ENCODE measurements at places on chromosomes 7 and 10.

- DNase-seq = no peak
Observed at GRCh38 chr7:2792856-2793487, 51.1 kb downstream of the GNA12 start.

- DNase-seq = no peak
Observed at GRCh38 chr7:55521917-55522902, 50.1 kb downstream of the VOPP1 start.

GRCh38 chr10:94858005-94858404 lies 80.5 kb upstream of the CYP2C9 start:
- no peak for DNase-seq

DNA sequence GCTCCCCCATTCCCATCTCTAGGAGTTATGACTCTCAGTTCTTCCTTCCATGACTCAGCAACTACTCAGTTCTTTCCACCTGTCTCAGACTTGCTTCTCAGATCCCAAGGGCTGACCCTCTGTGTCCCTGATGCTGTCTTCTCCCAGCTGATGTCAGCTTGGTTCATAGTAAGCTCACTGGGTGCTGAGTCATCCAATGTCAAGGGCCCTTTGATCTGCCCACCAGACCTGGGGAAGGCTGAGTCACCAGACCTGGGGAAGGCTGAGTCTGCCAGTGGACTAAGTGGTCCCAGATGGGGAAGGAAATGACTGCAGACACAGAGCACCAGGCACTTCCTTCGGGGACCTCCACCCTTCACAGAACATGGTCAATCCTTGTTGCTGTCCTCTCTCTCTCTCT lies 76.1 kb upstream of the ZEB1 start:
- DNase-seq = peak; percentile 69

GRCh38 chr7:112018305-112019030 lies 187.7 kb downstream of the DOCK4 start:
- no peak for DNase-seq

GRCh38 chr10:132539431-132539839 lies 1.8 kb downstream of the INPP5A start:
- peak; percentile 42 for DNase-seq

- no peak for DNase-seq
Observed at GRCh38 chr7:15669443-15670090, 16.9 kb downstream of the MEOX2 start.

GRCh38 chr7:85457911-85458310 lies 271.1 kb upstream of the SEMA3D start:
- no peak for DNase-seq

DNA sequence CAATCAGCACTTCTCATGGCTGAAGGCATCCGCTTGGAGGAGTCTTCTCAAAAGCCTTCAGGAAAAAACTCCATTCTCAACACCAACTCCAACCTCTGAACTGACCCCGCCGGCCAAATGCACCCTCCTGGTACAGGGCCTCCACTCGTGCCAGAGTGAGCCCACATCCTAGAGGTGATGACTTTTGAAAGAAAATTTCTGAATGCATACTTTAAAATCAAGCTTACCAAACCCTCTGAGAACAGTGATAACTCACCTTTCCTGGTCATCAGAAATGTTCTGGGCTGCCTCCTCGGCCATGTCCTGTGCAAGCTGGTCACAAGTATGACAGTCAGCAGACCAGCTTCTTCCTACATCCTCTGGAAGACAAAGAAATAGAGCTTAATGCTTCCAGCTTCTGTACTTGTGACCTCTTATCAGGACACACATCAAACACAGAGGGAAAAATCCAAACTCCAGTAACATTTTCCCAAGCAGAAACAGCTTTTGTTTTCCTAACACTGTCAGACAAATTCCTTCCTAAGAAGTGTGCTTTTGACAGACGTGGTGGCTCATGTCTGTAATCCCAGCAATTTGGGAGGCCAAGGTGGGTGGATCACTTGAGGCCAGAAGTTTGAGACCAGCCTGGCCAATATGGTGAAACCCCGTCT lies at the start of gene PKD1L1:
TSS of gene PKD1L1 (minus strand) at position 326 of the 650 bp plus-strand sequence. CDS start at position 300, 26 bp downstream.
- no peak for DNase-seq

GRCh38 chr10:101704331-101704730 lies 9.4 kb upstream of the FBXW4 start:
- no peak for DNase-seq

DNA sequence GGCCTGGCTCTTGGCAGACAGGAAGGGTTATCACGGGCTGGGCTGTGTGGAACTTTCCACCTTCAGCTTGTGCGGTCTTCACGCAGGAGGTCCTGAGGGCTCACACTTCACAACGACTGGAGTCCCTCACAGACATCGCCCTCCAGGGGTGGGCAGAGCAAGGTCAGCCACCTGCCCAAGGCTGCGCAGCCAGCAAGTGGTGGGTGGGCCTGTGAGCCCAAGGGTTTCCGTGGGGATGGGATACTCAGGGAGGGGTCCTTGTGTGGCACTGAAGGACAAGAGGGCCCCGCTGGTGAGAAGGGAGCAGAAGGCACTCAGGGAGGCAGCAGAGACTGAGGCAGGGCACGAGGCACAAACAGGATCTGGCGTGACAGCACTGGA lies 22.0 kb downstream of the PDIA4 start:
- DNase-seq = no peak

DNA sequence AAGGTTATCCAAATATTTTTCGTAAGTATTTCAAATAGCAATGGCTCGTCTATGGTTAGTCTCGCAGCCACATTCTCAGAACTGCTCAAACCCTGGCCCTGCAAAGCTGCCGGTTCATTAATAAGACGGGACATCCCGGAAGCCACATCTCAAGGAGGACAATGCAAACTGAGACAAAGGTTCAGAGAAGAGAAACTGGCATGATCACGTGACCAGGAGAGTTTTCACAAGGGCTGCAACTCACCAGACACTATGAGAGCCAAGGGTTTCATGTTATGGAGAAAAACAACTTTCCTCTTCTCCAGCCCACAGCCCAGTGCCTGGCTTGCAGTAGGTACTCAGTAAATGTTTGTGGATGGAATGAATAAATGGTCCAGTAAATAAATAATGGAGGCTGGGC lies 5.0 kb upstream of the HSPA12A start:
- DNase-seq = no peak

DNA sequence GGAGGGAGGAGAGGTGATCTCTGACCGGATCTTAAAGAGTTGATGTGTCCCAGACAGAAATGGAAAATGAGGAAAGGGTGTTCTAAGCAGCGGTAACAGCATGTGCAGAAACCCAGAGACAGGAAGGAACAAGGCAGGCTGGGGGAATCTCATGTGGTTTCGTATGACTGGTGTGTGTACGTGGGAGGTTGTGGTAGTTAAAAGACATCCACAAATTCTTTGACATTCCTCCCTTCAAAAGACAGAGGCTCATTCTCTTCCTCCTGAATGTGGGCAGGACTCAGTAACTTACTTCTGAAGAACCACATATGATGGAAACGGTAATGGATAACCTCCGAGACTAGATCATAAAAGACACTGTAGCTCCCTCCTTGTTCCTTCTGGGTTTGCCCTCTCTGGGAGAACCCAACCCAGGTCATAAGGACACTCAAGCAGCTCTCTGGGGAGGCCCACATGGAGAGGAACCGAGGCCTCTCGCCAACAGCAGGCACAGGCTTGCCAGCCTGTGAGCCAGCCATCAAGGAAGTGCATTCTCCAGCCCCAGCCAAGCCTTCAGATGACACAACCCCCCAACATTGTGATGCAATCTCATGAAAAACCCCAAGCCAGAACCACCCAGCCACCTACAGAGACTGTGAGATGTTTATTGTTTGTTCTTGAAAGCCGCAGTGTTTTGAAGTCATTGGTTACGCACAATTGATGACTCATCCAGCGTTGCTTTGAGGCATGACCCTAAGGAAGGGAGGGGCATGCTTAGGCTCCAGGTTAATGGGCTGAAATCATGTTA lies 116.0 kb downstream of the SLIT1 start:
- peak; percentile 5 for DNase-seq

Measured in heart left ventricle (tissue), 16 donors.